WTC11 (cell line): ENCODE measurements at places on chromosomes 13 and 19. TPM values are rescaled to one million over a fixed set of nuclear protein-coding genes. Genes with fewer than 3 reads are reported as not detected.

The STRN4 gene
- 126 to 144 TPM (median 137 TPM) in 3 replicates for total RNA-seq

The PROZ gene
- not detected in 3 replicates for total RNA-seq

The APOE gene
- total RNA-seq, result 815 to 837 TPM (median 824 TPM) in 3 replicates

The ANKRD24 gene
- 11.3 to 15.0 TPM (median 14.8 TPM) in 3 replicates for total RNA-seq

The WDR87 gene
- total RNA-seq, result not detected in 3 replicates

The NDUFA11 gene
- total RNA-seq, result 260 to 261 TPM (median 260 TPM) in 3 replicates

DNA sequence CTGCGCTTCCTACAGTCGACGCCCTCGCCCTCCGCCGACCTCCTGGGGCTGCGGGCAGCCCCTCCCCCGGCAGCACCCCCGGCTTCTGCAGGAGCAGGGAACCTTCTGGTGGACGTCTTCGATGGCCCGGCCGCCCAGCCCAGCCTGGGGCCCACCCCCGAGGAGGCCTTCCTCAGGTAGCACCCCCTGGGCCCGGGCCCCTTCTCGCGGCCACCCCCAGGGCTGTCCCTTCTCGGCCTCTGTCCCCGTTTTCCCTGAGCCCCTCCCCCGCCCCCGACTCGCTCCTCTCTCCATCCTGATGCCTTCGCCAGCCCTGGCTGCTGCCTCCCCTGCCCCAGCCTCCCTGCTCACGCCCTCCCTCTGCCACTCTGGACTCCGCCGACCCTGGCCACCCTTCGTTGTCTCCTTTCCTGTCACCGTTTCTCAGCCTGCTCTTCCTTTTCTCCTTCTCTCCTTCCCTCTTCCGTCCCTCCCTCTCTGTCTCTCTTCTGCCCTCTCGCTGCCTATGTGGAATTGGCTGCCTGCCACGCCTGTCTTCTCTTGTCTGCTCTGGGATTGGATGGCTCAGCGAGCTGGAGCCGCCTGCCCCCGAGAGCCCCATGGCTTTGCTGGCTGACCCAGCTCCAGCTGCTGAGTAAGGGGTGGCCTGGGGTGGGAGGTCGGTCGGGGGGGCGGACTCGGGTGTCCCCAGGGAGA, 11.0 kb downstream of the FUZ start:
- peak; percentile 83 for DNase-seq

GRCh38 chr19:7680606-7681339, at the start of gene TRAPPC5:
TRAPPC5 (plus strand) TSS chr19:7680833; CDS start chr19:7682254, 1,421 bp downstream.
- DNase-seq, result peak; percentile 86

- no peak for DNase-seq
These were observed 73.9 kb upstream of the GPR183 start for GRCh38 chr13:99380921-99381645.

- DNase-seq, result no peak
These were observed 186.7 kb downstream of the RFC3 start for GRCh38 chr13:34004676-34005075.

- no peak for DNase-seq
These were observed 150.3 kb upstream of the TSHZ3 start for GRCh38 chr19:31499281-31500196.

DNA sequence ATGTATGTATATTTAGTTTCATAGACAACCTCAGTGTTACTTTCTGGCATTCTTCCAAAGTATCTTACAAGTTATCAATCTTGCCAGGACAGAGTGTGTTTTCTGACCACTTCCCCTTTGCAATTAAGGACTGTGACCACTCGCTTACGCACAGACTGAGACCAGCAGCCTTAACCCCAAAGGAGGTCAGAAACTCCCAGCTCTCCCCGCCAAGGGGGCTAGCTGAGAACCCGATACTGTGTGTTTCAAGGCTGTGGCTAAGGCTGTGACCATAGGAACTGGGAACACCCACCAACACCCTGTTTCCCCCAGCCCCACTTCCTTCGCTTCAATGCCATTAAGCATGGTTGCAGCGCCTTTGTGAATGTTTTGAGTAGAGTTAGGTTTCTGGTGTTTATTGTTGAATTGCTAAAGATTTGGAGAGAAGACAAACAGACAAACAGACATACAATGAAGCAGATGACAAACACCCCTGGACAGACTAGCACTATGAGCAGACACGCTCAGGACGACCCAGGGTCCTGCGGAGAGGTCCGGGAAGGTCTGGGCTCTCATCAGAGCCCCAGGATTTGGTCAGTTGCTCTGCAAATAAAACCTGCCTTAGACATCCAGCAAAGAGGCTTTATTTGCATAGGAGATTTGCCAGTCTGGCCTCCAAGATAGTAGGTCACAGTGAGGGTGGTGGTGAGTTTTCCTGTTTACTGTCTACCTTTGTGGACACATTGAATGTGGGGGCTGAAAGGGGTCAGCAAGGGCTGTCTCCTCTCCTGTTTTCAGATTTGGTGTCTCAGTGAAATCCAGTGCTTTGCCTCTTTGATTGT, 25.0 kb upstream of the TNFSF11 start:
- DNase-seq, result no peak
